ENCODE measurements at places on chromosomes 6 and 20.
A peak's percentile ranks its signal among the peaks of the same experiment; 100 is the strongest.

- no peak for DNase-seq
Observed at GRCh38 chr6:82869493-82869892, 196.1 kb downstream of the UBE3D start.

GRCh38 chr6:52285177-52286068 is 881 bp upstream of the MCM3 start:
- DNase-seq, result no peak

DNA sequence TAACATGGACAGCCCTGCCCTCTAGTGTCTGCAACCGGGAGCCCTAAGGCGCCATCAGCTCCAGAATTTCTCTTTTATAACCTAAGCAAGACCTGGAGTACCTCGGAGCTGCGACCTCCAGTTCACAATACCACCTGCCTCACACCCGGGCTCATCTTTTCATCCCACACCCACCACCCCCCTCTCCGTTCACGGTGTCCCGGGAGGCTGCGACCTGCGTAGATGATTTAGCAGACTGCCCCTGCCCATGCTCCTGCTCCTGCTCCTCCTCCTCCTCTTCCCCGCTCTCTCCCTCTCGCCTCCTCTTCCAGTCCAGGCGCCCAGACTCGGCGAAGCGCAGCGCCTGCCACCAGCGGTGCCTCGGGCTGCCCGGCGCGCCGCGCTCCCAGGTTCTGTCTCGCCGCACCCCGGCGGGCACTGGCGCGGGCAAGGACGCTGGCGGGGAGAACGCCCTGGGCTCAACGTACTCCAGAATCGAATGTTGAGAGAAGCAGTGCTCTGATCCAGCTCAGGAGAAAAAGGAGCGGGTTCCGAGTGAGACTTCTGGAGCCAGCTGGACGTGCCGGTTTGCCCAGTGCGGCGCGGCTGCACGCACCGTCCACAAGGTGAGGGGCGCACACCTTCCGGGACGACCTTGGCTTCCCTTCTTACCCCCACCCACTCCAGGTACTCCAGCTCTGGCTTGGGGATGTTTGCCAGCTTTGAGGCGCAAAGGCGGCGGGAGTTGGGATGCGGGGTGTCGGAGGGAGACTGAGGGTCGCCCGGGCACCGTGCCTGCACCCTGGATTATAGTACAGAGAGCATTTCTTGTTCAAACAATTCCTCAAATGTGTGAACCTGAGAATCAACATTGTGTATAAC is at the start of gene HTR1E:
TSS of gene HTR1E (plus strand) at position 310 of the 861 bp plus-strand sequence. CDS start 77,807 bp downstream, outside the sequence.
- DNase-seq, result peak; percentile 43

GRCh38 chr20:8661229-8661952 is 407.5 kb upstream of the PLCB4 start:
- DNase-seq, result no peak

GRCh38 chr6:65199683-65200082 is 507.3 kb downstream of the EYS start:
- DNase-seq, result no peak

DNA sequence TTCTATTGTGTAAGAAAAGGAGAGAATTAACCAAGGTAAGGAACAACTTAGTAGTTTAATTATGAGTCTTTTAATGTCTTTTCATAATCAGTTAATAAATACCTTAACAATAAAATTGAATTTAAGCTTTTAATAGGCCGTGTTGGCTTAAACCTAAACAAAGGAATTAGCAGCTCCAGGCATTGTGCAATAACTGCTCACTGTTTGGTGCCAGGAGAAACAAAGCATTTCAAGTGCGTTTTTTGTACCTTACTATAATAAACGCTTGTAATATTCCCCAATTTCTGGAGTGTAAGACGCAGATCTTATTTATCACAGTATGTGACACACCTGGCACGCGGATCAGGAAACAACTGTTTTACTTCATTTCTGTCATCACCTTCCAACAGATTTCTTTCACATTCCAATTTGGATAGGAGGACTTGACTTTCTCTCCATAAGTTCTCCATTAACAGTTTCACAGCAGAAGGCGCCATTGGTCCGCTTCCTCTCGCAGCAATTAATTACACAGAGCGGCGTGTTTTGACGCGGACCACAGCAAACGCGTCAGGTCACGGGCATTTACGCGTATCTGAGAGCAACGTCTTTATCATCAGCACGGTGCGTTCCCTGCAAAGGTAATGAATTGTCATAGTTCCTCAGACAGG is 335.8 kb upstream of the NT5E start:
- DNase-seq, result peak; percentile 39

DNA sequence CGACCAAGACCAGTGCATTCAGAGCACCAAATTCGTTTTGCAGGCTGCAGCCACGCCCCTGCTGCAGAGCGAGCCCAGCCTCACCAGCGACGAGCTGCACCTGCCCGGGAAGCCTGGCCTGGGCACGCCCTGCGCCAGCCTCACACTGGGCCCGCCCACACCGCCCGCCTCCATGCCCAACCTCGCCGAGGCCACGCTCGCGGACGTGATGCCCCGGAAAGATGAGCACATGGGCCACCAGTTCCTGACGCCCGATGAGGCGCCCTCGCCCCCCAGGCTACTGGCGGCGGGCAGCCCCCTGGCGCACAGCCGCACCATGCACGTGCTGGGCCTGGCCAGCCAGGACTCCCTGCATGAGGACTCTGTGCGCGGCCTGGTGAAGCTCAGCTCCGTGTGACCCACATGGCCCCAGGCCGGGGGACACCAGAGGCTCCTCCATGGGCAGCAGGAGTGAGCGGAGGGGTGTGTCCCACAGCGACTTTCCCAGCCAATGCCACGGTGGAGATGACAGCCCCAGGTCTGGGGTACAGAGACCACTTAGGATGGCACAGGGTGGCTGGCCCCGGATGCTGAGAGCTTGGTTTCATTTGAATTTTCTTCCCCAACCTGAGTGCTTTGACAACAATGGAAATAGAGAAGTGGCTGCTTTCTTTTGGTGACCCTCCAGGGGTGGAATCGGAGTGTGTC is 150.2 kb upstream of the SNX9 start:
- DNase-seq, result no peak

DNA sequence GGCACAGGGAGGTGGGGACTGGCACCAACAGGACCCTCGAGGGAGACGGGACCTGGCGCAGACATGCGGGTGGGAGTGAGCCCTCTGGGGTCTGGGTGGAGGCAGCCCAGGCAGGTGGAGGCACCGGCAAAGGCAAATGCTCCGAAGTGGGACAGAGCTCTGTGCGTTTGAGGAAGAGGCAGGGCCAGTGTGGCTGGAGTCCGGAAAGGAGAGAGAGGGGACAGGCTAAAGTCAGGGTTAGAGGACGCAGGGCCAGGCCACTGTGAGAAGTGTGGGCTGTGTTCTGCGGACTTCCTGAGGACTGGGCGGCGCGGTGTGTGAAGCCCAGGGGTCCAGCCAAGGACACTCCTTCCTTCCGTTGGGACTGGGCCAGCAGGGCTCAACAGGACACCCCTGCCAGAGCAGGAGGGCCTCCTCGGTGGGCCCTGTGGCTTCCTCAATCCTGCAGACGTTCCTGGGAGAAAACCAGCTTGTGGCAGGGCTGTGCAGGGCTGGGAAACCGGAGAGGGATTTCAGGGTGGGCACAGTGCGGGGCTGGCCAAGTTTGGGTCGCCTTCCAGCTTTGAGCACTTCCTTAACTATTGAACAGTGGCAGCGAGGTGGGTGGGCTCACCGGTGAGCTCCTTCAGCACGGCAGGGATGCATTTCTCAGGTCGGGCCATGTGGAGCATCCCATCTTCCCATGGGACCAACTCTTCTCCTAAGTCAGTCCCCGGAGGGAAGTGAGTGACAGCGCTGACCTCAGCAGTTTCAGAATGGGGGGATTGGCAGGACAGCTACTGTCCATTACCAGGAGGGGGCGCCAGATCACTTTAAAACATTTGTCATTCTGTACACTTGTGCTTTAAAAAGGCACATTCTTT is 22.5 kb downstream of the MOCS3 start:
- DNase-seq, result peak; percentile 66

DNA sequence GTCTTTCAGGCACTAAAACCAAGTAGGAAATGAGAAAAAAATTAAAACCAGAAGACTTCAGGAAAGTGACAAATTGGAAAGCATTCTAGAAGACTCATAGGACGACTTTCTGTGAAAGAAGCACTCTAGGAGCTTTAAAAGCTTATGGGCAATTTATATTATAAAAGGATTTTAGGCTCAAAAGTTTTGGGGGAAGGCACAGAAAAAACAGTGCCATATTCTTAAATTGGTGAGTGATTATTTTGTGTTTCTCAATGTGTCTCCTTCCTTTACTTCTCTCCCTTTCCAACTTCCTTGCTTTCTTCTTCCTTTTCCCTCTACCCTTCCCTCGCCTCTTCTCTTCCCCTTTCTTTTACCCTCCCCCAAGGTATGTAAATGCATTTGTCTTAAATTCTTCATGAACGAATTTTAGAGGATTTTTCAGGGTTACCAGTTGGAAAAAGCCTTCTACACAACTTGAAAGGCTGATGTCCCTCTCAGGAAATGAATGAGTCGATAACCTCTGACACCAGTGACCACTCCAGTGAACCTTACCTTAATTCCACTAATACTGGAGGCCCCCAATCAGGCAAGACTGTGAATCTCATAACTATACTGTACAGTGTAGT is 2.6 kb upstream of the LIN28B start:
- no peak for DNase-seq
